Mucosa of gallbladder (tissue), 1 donor: ENCODE measurements at places on chromosomes 5 and 9.

- no peak for DNase-seq
Observed at GRCh38 chr5:120936652-120937051, 472.6 kb downstream of the PRR16 start.

DNA sequence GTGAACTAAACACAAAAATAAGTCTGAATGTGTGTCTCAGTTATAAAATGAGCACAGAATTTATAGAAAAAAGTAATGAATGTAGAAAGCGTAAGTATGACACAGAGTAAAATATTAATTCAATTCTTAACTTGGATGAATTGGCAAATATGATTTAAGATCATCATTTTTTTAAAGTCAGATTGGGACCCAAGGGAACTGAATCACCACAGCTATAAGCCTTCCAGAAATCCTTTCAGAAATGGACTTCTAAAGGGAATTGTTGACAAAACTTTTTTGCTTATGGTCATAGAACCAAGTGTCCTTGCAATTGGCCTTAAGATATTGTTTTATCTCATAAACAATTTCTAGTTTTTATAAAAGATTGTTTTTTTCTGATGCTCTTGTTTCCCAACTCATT is 495.1 kb upstream of the DAB2 start:
- no peak for DNase-seq

- DNase-seq: no peak
Observed at GRCh38 chr5:93034621-93035590, 546.1 kb downstream of the NR2F1-AS1 start.

- no peak for DNase-seq
Observed at GRCh38 chr5:40823459-40823858, 11.6 kb downstream of the RPL37 start.

DNA sequence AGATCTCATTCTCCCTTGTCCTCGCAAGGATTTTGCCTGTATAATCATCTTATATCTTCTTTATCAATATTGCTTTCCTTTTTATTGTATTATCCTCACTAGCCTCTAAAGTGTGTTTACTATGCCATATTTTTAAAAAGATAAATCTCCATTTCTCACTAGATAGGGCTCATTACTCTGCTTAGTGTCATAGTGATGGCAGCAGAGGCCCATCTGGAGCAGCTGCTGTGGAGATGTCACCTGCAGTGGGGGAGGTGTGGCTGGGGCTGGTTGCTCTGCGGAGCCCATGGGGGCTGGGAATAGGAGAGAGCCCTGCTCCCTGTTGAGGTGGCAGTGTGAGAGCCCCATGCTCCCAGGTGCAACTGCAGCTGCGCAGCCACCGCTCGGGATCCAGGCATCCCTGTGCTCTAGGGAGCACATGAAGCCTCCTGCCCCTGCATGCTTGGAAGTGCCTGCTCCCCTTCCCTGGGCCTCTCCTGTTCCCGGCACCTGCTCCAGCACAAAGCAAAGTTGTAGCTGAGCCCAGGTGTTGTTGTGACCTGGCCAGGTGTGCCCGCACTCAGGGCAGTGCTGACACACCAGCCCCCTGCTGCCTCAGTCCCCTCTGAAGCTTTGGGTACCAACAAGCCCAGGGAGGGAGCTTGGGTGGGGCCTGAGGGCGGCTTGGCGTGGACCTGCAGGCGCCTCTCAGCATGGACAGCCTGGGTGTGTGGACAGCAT is 144.6 kb upstream of the MRPS30 start:
- DNase-seq: no peak

GRCh38 chr9:135498381-135499126 is 1.9 kb upstream of the MRPS2 start:
- DNase-seq: no peak

- DNase-seq: no peak
Observed at GRCh38 chr9:32525709-32526030, 326 bp downstream of the RIGI start.

- no peak for DNase-seq
Observed at GRCh38 chr9:123828449-123828848, 101.5 kb downstream of the DENND1A start.

DNA sequence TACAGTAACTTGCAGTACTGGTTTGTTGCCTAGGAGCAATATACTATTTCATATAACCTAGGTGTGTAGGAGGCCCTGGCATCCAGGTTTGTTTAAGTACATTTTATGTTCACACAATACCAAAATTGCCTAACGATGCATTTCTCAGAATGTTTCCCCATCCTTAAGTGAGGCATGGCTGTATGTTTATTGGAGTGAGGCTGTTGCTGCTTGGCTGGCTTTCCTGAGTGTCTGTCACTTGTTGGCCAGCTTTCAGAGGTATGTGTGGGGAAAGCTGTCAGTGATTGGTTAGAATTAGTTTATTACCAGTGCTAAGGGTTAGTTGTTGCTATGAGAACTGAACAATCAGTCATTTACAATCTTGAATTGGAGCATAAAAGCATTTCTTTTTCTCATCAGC is 154.1 kb upstream of the CDH12 start:
- DNase-seq: no peak

DNA sequence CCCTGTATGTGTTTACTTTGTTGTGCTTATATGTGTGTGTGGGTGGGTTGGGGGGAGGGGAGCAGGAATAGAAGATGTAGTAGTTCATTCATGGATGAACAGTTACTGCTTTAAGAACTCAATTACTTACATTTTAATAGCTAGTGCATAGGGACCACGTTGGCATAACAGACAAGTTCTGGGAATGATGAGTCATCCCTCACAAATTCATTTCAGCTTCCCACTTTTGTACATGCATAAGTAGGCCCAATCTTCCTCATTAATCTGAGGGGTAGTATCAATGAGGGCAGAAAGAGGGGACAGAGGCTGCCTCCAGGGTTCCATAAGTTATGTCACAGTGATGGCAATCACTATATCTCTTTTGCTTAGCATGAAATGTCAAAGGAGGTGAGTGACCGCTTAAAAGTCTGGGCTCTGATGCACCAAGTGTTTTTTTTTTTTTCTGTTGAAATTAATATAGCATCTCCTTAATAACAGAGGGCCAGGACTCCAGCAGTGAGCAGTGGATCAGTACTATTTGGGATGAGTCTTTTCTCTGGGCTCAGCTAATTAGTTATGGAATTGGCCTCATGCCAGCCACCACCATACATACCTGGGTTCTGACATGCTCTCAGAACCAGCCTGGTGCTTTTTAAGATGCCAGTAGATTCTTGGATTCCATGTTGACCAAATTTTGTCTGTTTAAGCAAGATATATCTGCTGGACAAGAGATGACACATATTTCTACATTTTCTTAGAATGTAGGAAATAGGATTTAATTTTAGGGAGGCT is 37.1 kb downstream of the PRDM6 start:
- no peak for DNase-seq

- no peak for DNase-seq
Observed at GRCh38 chr9:127989094-127989493, 8.3 kb upstream of the EEIG1 start.

GRCh38 chr5:163916376-163916775 is 411.0 kb downstream of the MAT2B start:
- peak; percentile 16 for DNase-seq

- DNase-seq: no peak
Observed at GRCh38 chr5:170137694-170138214, 32.1 kb downstream of the FOXI1 start.

DNA sequence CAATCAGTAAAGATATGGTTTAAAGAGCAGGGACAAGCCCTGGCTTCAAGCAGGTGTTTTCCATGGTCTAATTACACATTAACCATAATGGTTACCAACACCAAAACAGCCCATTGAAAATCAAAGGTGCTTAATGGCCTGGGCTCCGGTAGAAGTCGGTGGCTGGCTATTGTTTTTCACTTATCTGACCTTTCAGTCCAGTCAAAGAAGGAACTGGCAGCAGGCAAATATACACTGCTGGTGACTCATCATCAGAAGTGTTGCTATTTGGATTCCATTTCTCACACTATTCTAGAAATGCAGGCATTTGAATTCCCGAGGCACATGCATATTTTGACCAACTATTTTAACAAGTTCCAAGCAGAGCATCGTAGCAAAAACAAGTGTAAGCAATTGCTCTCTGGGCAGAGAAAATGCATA is 26.3 kb upstream of the GABRP start:
- DNase-seq: peak; percentile 82

- DNase-seq: no peak
Observed at GRCh38 chr9:117044241-117044640, 357.1 kb downstream of the TRIM32 start.

- no peak for DNase-seq
Observed at GRCh38 chr5:107670087-107670931, 428 bp downstream of the EFNA5 start.

- no peak for DNase-seq
Observed at GRCh38 chr5:32355686-32356085, 42.9 kb upstream of the MTMR12 start.

DNA sequence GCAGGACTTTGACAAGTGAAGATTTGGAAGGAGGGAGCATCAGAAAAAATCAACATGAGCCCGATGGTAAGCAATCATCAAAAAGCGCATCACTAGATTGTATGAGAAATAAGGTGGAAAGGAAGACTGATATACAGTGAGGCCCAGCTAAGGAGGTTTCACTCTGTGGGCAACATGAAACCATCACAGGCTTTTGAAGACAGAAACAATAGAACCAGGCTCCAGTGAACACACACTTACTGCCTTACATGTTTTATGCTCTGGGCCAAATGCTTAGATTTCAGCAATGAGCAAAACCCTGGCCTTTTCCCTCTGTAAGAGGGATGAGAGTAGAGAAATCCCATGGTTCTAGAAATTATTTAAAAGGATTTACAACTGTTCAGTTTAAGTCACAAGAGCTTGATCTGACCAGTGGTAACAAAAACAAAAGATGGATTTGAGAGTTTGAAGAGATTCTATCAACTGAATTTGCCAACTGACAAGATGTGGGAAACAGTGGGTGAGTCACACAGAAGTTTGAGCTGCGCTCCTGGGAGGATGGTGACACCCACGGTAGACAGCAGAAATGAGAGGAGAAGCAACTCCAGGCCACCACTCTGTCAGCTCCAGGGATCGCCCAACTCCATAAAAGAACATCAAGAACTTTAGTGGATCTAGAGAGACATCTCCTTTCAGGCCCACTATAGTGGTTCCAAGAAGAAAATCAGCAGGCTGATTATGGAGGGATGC is 261.8 kb downstream of the MCTP1 start:
- DNase-seq: no peak

DNA sequence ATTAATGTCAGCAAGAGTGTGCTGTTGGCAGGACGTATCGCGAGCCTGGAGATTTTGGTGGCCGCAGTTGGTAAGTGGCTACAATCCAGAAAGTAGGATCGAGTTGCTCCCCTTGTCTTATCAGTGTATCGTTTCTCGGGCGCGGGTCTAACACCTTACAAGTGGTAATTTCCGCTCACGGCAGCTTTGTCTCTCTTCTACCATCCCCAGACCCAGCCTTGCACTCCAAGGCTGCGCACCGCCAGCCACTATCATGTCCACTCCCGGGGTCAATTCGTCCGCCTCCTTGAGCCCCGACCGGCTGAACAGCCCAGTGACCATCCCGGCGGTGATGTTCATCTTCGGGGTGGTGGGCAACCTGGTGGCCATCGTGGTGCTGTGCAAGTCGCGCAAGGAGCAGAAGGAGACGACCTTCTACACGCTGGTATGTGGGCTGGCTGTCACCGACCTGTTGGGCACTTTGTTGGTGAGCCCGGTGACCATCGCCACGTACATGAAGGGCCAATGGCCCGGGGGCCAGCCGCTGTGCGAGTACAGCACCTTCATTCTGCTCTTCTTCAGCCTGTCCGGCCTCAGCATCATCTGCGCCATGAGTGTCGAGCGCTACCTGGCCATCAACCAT is 1.1 kb downstream of the PTGER4 start:
- no peak for DNase-seq

DNA sequence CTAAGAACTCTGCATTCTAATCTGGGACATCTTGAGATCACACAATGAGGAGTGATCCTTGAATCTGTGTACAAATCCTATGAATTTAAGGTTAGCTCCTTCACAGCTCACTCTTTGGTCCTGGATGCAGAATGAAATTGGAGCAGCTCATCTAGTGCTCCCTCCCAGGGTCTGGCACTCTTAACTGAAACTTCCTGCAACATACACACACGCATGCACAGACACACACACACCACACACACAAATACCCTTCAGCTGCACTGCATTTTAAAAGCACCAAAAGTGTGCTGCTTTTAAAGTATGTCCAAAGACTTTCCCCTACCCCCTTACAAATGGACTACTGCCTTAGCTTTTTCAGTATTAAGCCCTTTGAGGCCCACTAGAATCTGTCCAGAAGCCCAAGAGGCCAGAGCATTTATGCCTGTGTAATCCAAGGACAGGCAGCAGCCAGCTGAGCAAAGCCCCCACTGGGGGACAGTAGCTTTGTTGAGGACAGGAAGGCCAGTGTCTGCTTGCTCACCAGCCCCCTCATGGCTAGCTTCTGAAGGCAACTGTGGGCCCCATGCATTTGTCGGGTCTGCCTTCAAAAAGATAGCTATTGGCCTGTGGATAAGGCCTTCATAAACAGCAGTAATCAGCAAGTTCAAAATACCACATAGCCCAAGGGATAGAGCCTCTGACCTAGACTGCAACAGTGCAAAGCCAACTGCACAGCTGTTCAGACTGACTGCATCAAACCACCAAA is 43.6 kb downstream of the CDO1 start:
- DNase-seq: no peak

DNA sequence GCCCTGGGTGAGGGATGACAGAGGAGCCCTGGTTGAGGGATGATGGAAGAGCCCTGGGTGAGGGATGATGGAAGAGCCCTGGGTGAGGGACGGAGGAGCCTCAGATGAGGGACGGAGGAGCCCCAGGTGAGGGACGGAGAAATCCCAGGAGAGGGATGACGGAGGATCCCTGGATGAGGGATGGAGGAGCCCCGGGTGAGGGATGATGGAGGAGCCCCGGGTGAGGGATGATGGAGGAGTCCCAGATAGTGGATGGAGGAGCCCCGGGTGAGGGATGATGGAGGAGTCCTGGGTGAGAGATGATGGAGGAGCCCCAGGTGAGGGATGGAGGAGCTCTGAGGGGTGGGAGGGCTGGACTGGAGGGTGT is 10.9 kb downstream of the PHF2 start:
- no peak for DNase-seq

DNA sequence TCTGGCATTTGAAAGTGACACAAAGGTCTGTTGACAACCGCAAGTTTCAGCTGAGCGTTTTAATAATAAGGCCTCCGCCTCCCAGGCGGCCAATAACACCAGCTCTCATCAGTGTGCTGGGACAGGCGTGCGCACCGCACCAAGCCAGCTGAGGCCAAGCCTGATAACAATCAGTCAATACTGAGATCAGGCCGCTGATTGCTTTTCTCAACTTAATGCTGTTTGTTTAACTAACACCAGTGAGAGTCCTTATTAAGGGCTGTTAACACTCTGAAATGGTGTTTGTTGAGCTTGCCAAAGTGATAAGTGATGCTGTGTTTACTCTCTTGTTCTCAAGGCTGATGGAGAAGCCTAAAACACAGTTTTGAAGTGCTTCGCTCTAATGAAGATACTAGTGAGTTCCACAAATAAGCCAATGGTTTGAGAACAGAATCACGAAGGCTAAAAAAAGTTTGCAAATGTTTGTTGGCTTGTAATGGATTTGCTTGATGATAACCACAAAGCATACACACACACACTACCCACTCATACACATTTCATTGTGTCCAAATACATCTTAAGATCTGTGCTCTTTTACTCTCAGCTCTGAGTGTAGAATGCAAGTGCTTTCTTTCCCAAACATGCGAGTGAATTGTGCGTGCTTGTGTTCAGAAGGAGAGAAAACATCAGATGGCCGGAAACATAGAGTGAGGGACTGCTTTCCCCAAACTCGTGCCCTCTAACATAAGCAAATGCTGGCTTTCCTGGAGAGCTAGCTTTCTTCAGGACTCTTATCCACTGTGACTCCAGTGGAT is 330.4 kb upstream of the KLF4 start:
- DNase-seq: peak; percentile 11
